Left renal pelvis (tissue), 4 donors: ENCODE measurements at places on chromosomes 11 and 22. TPM values are rescaled to one million over a fixed set of nuclear protein-coding genes. Genes with fewer than 3 reads are reported as not detected.

GRCh38 chr11:63915961-63916836 is 765 bp downstream of the RCOR2 start:
- DNase-seq, result no peak

OR2D2 gene
- polyA plus RNA-seq, result not detected

ANO9 gene
- 14.7 TPM for polyA plus RNA-seq

DNA sequence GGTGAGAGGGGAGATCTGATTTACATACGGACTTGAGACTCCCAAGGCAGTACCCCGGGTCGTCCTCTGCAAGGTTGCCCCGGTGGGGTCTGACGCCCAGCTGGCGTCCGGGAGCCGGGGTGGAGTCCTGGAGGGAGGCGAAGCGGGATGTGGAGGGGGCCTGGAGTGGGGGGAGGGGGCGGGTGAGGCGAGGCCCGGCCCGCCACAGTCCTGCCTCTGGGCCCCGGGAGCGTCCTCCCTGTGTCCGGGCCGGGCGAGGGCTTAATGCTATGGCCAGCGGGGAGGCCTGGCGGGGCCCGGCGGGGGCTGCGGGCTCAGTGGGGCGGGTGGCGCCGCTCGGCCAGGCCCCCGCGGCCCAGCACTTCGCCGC is 2.4 kb upstream of the MYBPC3 start:
- DNase-seq, result no peak

DNA sequence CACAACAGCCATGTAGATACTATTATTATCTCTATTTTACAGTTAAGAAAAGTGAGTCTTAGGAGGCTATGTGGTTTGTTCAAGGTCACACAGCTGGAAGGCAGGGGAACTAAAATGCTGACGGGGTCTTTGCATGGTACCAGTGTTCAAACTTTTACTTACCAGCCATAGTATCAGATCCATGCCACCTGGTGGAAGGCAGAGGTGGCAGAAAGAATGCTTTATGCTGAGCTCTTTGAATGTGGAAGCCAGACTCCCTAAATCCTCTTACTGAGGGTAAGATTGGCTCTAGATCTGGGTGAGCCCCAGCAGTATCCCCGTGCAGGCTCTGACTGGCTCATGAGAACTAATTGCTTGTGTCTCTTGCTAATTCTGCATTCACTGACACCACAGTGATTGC is 54.3 kb upstream of the NAV2 start:
- no peak for DNase-seq

GRCh38 chr11:9096427-9096826 is 5.0 kb upstream of the SCUBE2 start:
- no peak for DNase-seq
